Naive thymus-derived CD8-positive, alpha-beta T cell (primary cell): ENCODE measurements at places on chromosomes 5 and 9.

DNA sequence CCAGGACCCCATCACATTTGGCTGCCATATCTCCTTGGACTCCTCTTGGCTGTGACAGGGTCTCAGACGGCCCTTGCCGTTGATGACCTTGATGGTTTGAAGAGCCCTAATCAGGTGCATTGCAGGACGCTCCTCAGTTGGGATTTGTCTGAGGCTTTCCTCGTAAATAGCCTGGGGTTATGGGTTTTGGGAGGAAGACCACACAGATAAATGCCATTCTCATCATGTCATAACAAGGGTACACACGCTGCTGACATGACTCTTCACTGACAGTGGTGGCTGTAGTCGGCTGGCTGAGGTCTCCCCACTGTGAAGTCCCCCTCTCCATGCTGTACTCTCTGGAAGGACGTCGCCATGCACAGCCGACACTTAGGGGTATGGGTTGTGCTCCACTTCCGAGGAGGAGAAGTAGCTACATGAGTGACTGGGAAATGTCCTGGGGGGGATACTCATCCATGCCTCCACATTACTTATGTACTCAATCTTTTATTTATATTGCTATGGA lies 42.9 kb upstream of the SPTLC1 start:
- DNase-seq, result no peak

DNA sequence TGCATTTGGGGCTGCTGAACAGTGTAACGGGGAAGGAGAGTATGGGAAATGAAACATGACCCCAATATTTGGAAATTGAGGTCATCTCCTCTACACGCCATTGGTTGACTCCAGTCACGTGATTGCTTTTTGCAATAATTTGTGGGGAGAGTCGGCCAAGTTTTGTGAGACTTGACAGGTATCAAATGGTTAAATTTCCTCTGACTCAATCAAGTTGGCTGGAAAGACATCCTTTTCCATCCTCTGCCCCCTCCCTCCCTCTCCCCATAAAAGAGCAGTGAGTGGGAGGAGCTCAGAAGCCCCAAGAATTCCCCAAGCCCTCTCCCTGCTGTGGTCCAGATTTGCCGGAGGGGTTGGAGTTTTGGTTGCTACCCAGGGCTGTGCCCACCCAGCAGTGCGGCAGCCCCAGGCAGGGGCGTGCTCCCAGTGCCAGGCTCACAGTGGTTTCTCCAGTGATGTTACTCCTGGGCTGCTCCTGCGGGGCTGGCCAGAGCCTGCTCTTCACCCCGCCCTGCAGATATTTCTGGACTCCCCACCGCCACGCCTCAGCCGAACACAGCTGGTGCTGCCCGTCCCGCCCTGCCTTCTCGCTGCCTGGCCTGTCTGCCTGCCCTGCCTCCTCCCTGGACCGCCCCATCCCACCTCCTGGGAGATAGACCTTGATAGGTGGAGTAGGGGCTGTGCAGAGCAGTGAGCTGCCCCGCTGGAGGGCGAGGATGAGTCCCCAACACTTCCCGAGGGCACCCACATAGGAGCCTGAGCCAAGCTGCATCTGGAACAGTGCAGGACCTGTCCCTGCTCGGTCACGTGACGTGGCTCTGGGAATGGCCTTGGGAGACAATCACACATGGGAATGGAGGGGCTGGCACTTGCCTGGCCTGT lies 3.4 kb downstream of the COL5A1 start:
- no peak for DNase-seq

- DNase-seq, result no peak
These were observed 323.5 kb downstream of the TLE4 start for GRCh38 chr9:79895232-79895631.

- DNase-seq, result no peak
These were observed 385.2 kb downstream of the FAM170A start for GRCh38 chr5:120014535-120014934.

DNA sequence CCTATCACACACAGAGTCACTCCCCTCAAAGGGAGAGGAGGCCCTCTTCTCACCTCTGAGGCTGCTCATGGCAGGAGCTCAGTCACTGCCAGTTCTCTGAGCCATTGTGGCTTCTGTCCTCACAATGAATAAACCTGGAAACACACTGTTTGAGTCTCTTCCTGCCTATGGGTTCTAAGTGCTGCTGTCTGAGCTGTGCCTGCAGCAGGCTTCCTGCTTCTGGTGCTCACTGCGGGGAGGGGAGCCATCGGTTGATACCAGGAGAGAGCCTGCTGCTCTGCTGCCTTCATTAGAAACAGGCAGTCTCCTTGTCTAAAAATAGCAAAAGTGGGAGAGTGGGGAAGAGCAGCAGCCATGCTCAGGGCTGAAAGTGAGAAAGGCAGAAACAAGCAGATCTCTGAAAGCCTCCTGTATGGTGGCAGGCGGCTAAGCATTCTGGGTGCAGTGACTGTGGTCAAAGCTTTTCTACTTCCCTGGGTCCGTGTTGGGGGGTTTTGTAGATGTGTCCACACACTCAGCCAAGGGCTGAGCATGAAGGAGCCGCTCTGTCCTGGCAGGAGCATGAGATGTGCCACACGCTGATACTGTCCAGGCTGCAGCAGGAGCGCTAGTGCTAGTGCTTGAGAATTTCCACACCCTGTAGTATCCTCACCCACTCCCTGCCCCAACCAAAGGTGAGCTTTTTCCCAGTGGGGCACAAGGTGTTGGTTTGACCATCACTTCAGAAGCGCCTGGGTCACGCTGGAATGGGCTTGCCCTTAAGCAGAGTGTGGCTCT lies 34.2 kb downstream of the PRKACG start:
- DNase-seq, result no peak

- DNase-seq, result no peak
These were observed 88.4 kb upstream of the GRAMD2B start for GRCh38 chr5:126334760-126335159.

DNA sequence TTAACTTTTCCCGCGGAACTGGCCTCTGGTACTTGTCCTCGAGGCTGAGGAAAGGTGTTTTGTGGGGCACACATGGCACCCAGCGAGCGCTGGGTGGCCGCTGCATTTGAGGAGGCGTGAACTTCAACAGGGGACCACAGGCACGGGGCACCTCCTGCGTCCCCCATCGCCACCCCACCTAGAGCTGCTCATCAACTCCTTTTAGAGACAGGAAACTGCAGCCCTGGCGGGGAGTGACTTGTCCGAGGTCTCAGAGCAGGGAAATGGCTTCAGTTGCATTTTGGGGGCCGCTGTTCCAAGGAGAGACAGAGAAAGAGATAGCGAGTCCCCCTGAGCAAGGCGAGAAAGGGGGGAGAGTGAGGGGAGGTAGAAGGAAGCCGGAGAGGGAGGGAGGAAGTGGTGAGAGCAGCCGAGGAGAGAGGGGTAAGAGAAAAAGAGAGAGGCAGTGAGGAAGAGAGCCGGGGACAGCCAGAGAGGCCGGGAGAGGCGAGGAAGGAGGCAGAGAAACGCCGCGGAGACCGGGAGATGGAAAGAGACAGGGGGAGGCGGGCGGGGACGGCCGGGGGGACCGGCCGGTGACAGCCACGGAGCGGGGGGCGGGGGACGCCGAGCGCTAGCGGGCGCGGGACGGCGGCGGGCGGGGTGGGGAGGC lies 12.5 kb upstream of the LHX2 start:
- no peak for DNase-seq

DNA sequence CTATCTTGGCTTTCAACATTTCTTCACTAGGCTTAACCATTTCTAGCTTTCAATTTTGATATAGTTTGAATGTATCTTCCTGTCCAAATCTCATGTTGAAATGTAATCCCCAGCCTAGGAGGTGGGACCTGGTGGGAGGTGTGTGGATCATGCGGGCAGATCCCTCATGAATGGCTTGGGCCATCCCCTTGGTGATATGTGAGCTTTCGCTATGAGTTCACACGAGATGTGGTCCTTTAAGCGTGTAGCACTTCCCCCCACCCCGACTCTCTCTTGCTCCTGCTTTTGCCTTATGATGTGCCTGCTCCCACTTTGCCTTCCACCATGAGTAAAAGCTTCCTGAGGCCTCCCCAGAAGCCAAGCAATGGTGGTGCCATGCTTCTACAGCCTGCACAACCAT lies 40.6 kb downstream of the PHAX start:
- no peak for DNase-seq

DNA sequence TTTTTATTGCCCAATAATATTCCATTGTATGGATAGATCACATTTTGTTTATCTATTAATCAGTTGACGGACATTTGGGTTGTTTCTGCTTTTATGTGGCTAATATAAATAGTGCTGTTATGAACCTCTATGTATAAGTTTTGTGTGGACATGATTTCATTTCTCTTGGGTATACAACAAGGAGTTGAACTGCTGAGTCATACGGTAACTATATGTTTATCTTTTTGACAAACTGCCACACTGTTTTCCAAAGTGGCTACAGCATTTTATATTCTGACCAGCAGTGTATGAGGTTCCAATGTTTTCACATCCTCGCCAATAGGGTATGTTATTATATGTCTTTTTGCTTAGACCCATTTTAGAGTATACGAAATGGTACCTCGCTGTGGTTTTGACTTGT lies 264.3 kb downstream of the RFX3 start:
- no peak for DNase-seq

GRCh38 chr9:8622222-8622802 lies 822.7 kb upstream of the DMAC1 start:
- DNase-seq, result no peak

- DNase-seq, result no peak
These were observed 23.0 kb downstream of the MARCHF6 start for GRCh38 chr5:10376544-10376943.

DNA sequence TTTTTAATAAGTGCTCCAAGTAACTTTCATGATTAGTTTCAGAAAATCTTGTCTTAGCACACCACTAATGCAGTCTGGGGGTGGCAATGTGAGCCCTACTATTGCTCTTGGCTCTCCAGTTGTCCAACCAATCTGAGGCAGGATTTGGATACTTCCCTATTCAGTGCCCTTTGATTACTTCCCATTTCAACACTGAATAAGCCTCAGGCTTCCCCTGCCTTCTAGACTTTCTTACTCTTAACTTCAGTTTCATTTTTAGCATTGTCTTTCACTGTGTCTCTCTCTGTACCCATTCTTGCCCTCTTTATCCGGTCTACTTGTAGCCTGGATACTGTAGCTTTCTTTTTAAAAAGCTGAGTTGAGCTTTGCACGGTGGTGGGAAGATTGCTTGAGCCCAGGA lies 186.1 kb downstream of the C9orf152 start:
- DNase-seq, result no peak

DNA sequence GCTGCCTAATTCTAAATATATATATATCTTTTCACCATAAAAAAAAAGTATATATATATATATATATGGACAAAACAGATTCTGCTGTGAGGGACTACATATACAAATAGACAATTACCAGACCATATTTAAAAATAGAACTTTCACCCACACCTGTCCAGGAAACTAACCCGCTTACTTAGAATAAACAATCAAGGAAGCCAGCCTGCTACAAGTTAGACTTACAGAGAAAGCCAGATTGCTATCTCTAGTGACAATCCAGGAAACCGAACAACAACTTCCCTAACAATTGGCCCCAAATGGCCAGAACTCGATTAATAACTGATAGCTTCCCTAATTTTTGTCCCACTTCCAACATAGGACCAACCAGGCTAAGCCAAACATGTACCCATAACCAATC lies 5.9 kb downstream of the GLDC start:
- DNase-seq, result no peak

DNA sequence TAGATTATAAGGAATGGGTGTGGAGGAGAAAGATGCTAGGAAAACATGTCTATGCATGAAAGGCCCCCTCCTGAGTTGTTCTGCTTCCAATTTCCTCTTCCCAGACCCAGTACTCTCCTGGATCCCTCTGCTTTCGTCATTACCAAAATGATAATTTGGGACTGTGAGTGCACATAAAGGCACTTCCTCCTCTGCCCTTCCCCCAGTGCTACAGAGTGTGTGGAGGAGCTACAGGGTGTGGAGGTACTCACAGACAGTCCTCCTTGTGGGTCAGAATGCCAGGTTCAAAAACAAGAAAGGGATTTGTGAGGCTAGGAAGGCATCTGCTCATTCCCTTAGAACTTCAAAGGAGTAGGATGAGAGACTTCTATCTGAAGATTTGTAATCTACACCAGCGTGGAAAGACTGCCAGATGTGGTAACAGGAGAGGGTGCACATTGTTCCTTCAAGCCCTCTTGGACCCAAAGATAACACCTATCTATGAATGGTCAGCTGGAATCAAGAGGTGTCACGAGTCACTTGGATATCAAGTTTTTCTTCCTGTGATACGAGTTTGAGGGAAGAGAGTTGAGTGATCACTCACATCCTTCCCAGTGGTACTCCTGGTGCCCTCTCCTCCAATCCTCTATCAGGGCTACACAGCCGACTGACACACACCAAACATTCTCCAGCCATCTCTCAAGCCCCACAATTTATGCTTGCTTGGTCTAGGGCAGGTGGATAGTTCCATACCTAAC lies 201.1 kb downstream of the EPB41L4A start:
- no peak for DNase-seq

DNA sequence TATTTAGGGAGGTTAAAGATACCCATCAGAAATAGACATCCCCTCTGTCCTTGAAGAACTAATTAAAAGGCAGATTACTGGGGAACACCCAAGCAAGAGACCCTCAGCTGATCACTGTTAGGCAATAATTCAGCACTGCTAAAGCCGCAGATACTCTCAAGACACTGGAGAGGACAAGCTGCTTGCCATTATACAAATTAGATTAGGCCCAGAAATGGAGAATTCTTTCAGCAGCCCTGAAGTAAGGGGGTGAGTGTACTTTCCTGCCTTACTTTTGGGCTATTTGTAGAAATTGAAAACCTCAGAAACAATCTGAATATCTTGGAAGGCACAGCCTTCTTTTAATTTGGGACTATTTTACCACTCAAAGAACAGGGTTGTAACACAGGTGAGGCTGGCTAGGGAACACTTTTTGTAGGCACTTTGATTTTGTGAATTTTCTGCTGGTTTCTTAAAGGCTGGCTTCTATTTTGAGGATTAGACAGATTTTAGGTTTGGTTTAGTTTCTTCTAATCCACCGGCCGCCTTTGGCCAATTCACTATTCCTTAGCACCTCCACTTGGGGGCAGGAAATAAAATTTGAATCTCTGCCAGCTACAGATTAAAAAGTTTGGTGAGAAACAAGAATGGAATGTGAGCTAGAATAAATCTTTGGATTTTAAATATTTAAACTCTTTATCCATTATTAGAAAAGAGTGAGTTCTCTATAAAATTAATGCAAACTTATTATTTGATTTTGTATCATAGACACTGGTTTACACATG lies 106.0 kb downstream of the SMARCA2 start:
- no peak for DNase-seq

DNA sequence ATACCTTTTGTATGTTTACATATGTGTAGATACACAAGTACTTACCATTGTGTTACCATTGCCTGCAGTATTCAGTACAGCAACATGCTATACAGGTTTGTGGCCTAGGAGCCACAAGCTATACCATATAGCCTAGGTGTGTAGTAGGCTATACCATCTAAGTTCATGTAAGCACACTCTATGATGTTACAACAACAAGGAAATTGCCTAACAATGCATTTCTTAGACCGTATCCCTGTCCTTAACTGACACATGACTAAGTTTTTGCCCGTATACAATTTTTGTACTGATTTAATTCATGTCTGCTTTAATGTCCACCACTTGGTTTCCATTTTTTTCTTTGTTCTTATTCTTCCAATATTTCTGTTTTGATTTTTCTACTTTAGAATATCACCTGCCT lies 18.5 kb downstream of the TNPO1 start:
- no peak for DNase-seq

GRCh38 chr5:66684663-66685062 lies 88.5 kb downstream of the MAST4 start:
- DNase-seq, result no peak
